ENCODE measurements at places on chromosomes 1 and 21. TPM values are rescaled to one million over a fixed set of nuclear protein-coding genes. Genes with fewer than 3 reads are reported as not detected.

The TACSTD2 gene
- under 0.01 TPM for total RNA-seq

The SAMD13 gene
- 0.58 TPM for total RNA-seq

The GPR37L1 gene
- total RNA-seq = not detected

The RIPPLY3 gene
- total RNA-seq = 0.29 TPM

The KRTAP19-1 gene
- total RNA-seq = not detected

The FHAD1 gene
- 1.6 TPM for total RNA-seq

The ATP6V1G3 gene
- total RNA-seq = not detected

The ZNF362 gene
- total RNA-seq = 5.8 TPM

The GBP1 gene
- 31.4 TPM for total RNA-seq

The GSTM5 gene
- total RNA-seq = 8.5 TPM

The FYB2 gene
- not detected for total RNA-seq

The STYXL2 gene
- total RNA-seq = not detected

The TNN gene
- total RNA-seq = not detected

The BEND5 gene
- total RNA-seq = not detected

The HMGB4 gene
- total RNA-seq = not detected

Data from myometrial cell (primary cell).